ENCODE measurements at places on chromosomes 11 and 22.

DNA sequence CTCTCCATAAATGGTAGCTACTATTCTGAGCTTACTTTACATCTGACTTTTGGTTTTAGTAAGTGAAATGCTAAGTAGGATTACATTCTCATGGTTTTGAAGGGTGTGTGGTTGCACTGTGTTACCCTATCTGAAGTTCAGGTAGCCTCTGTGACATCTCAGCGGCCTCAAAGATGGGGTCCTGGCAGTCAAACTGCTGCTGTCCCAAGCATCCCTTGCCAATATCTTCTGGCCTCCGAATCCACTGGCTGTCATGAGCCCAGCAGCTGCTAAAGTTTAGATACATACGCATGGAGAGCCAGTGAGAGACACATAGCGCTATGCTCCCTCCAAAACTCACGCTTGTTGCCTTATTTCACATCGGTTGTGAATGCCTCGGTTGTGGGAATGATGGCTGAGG, 34.9 kb downstream of the UBASH3B start:
- no peak for DNase-seq

GRCh38 chr11:94623120-94623735, 56.1 kb downstream of the PIWIL4 start:
- DNase-seq, result no peak

- no peak for DNase-seq
These were observed 910.2 kb downstream of the OPCML start for GRCh38 chr11:132621976-132622580.

DNA sequence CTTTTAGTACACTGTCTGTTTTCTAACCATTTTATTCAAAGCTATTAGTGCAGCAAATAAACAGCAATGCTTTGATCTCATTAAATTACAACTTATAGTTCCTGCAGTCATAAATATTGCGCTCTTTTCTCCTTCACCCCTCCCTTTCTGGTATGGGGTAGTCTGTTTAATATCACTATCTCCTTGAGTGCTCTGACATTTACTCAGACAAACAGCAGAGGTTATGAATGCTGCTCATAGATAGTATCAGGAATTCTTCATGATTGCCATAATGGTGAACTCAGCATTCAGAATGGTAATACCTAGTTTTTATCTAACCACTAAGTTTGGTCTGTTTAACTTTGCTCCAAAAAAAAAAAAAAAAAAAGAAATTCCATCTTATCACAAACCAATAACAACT, 87.4 kb downstream of the EIF3M start:
- DNase-seq, result no peak

DNA sequence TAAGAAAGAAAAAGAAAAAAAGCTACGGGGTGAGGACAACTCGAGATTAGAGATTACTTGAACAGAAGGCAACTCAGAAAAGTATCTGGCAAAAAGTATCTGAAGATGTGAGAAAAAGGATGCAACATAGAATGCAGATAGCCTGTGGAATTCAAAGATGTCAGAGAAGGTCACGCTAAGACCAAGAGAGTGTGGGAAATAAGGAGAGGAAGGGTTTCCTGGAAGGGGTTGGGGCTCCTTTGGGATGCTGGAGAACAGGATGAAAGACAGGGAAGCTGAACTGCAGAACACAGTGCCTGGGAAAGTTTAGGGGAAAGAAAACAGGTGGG, 1.2 kb downstream of the GUCY1A2 start:
- no peak for DNase-seq

GRCh38 chr11:122229078-122229477, 113.1 kb upstream of the BLID start:
- DNase-seq, result no peak

DNA sequence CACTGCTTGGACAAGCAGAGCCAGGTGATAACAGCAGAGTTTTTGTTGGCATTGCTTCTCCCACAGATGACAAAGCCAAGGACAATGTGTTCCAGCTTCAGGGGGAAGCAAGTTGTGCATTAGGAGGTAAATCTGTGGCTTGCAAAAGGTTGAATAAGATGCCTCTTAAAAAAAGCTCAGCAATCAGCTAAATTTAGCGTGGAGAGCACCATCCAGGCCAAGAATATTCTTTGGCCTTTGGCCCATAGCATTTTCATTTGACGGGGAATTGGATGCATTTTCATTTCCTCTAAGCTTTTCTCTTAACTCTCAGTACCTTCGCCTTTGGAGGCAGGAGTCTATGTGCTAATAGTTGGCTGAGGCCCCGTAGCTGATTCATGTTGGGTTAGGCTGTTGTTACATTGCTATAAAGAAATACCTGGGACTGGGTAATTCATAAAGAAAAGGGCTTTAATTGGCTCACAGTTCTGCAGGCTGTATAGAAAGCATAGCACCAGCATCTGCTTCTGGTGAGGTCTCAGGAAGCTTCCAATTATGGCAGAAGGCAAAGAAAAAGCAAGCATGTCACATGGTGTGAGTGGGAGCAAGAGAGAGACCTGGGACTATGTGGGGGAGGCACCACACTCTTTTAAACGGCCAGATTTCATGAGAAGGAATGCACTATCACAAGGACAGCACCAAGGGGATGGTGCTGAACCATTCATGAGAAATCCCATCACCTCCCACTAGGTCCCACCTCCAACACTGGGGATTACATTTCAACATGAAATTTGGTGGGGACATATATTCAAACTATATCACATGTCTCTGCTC, 350.1 kb upstream of the C11orf87 start:
- DNase-seq, result no peak

GRCh38 chr11:31408201-31408600, 38.5 kb downstream of the DNAJC24 start:
- no peak for DNase-seq

DNA sequence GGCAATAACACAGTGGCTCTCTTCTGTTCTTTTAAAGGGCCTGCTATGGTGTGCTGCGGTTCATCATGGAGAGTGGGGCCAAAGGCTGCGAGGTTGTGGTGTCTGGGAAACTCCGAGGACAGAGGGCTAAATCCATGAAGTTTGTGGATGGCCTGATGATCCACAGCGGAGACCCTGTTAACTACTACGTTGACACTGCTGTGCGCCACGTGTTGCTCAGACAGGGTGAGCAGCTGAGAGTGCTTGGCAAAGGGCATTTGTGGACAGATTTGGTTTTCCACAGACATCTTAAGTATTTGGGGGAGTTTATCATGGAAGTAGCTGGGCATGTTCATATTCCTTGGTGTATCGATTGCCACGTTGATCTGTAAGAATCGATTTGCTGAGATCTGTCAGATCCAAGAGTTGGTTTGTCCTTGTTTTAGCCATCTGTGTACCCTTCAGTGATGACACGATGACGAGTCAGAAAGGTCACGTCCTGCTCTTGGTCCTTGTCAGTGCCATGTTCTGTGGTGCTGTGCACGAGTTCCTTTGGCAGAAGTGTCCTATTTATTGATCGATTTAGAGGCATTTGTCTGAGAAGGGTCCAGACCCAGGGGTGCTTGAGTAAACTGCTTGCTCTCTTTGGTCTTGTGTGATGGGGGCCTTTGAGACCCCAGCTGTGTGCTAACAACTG, 4.8 kb downstream of the RPS3 start:
- no peak for DNase-seq

DNA sequence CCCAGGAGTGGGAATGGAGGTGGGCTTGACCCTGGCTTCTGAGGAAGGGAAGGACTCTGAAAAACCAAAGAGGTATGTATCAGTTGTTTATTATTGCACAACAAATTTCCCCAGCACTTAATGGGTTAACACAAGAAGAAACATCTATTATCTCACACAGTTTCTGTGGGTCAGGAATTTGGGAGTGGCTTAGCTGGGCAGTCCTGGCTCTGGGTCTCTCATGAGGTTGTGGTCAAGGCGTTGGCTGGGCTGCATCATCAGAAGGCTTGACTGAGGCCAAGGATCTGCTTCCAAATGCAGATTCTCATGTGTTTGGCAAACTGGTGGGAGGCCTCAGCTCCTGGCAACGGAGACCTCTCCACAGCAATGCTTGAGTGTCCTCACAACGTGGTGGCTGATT, 17.5 kb upstream of the SMIM38 start:
- DNase-seq, result no peak

- no peak for DNase-seq
These were observed 500 bp upstream of the ADSL start for GRCh38 chr22:40345815-40346184.

DNA sequence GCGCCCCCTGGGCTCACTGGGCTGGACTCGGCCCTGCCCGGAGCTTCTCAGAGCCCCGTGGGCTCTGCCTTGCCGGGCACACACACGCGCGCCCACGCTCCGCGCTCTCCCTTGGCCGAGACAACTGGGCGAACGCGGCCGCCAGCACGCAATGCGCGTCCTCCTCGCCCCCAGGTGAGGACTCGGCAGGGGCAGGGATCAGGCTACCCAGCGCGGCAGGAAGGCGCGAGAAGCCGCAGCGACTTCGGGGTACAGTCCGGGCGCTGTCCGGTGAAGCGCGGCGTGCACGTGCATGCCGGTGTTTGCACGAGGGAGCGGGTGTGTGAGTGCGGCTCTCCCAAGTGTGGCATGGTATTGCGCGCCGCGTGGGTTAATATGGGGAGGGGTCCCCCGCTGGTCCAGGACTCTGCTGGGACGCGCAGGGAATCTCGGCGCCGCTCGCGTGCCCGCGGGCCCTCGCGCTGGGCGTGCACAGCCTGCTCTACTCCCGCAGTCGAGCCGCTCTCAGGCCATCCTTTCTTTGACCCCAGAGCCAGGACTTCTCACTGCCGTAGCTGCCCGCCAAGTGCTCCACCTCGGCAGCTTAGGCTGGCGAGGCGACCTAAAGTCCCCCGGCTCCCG, 5.4 kb downstream of the WNT7B start:
- no peak for DNase-seq

DNA sequence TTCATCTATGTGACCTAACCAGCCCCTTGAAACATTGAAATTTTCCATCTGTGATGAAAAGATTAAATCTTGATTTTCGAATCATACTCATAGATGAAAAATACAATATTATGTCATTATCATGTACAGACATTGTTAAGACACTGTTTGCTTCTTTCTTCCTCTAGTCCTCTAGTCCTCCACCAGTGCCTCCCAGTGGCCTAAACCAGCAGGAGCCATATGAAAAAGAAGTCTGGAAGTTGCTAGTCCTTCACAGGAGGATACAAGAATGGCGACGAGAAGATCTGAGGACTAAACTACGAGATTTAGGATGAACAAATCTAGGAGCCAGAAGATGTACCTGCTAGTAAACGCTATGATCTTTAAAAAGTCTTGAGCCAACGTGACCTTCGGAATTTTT, 134.1 kb downstream of the SLC17A6 start:
- DNase-seq, result no peak

DNA sequence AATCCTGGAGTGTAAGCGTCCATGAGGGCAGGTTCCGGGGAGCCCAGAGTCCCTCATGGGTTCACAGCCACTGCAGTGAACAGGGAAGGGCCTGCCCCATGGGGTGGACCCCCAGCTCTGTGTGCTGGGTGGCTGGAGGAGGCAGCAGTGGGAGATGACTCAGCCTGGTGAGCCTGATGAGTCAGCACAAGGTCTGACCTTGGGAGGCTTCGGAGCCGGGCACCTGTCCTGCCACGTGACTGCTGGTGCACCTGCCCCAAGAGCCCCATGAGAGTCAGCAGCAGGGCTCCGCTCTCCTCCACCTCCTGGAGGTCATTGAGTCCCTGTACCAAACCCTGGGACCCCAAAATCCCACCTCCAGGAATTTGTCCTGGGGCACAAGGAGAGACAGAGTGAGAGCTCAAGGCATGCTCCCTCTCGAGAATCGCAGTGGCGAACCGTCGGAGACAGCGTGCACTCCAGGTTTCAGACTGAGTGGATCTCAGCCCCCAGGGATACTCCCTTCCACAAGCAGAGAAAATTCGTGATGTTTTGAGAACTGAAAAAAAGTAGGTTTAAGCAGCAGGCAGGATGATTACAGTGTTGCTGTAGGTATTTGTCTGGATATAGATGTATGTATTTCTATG, 1221.7 kb downstream of the BRD1 start:
- no peak for DNase-seq

GRCh38 chr11:71459076-71459766, 6.2 kb downstream of the NADSYN1 start:
- no peak for DNase-seq

- DNase-seq, result no peak
These were observed 8.0 kb upstream of the CAVIN3 start for GRCh38 chr11:6328321-6328720.

DNA sequence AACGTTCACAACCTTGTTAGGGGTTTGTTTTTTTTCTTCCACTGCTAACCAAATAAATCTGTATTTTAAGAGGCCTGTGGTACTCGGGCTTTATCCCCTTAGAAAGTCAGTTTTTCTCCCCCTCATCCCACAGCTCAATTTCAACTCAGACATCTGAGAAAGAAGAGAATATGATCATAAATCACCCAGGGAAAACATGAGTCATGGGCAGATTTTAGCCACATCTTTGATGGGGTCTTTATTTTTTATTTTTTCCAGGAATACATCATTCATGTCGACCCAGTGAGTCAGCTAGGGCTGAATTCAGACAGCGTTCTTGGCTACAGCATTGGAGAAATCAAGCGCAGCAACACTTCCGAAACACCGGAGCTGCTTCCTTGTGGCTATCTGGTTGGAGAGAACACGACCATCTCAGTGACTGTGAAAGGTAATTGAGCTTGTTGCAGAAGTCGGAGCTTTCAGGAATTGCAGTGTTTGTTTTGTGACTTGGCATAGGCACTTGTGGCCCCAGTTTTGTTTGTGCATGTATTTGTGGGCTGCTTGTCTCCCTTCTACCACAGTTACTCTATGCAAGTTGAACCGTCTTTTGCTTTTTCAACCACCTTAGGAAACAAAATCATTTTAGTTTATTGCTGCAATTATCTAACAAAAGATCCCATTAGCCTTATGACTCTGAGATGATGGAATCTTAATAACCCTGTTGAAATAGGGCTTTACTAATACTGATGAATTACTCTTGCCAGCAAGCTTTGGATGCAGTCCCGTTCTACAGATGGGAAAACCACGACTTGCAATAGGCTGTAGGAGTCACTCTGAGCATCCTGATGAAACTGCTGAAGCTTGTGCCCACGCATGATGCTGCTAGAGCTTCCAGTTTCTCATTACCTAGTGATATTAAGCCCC, 62.7 kb downstream of the DBX1 start:
- no peak for DNase-seq

DNA sequence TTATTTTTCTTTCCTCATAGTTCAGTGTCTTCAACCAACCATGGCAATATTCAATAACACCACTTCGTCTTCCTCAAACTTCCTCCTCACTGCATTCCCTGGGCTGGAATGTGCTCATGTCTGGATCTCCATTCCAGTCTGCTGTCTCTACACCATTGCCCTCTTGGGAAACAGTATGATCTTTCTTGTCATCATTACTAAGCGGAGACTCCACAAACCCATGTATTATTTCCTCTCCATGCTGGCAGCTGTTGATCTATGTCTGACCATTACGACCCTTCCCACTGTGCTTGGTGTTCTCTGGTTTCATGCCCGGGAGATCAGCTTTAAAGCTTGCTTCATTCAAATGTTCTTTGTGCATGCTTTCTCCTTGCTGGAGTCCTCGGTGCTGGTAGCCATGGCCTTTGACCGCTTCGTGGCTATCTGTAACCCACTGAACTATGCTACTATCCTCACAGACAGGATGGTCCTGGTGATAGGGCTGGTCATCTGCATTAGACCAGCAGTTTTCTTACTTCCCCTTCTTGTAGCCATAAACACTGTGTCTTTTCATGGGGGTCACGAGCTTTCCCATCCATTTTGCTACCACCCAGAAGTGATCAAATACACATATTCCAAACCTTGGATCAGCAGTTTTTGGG, at the start of gene OR51T1:
Gene OR51T1, plus strand, starts transcription at position 41 of the 641 bp plus-strand sequence. Its CDS starts 0 bp downstream, at position 41.
- no peak for DNase-seq

- no peak for DNase-seq
These were observed 15.4 kb upstream of the CASTOR1 start for GRCh38 chr22:30304495-30305244.
